Naive B cell (primary cell): ENCODE measurements at places on chromosomes 12 and 14. TPM values are rescaled to one million over a fixed set of nuclear protein-coding genes. Genes with fewer than 3 reads are reported as not detected.

DNA sequence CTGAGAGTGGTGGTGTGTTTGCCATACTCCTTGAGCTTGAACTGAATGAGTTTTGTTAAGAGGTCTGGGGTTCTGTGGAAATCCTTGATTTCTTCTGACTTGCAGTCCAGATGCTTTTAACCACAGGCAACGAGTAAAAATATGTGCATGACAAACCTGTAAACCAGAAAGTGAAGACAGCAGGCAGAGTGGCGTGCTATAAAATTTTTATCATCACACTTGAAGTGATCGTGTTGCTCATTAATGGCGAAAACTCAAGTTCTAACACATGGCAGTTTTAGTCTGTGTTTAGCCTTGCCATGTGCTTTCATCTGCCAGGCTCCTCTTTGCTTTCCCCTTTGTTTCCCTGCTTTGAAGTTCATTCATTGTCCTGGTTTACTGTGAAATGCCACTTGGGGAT lies 28.0 kb downstream of the TXNRD1 start:
- DNase-seq = no peak

GRCh38 chr14:78902010-78902623 lies 731.9 kb downstream of the NRXN3 start:
- DNase-seq = no peak

DNA sequence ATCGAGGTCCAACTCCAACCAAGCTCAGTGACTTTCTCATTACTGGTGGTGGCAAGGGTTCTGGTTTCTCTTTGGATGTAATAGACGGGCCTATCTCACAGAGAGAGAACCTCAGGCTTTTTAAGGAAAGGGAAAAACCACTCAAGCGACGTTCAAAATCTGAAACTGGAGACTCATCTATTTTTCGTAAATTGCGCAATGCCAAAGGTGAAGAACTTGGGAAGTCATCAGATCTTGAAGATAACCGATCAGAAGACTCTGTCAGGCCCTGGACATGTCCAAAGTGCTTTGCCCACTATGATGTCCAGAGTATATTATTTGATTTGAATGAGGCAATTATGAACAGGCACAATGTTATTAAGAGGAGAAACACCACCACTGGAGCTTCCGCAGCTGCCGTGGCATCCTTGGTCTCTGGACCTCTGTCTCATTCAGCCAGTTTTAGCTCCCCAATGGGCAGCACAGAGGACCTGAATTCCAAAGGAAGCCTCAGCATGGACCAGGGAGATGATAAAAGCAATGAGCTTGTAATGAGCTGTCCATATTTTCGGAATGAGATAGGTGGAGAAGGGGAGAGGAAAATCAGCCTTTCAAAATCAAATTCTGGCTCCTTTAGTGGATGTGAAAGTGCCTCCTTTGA lies 343.5 kb upstream of the RGS6 start:
- DNase-seq = no peak

CIDEB gene
- polyA plus RNA-seq = 5.6 TPM

PZP gene
- not detected for polyA plus RNA-seq

SERPINA12 gene
- not detected for polyA plus RNA-seq
